ENCODE measurements at places on chromosomes 6 and 20.

- no peak for DNase-seq
Observed at GRCh38 chr20:41570557-41570956, 47.6 kb downstream of the CHD6 start.

GRCh38 chr20:44407402-44408184 lies 52.1 kb downstream of the HNF4A start:
- no peak for DNase-seq

- DNase-seq = no peak
Observed at GRCh38 chr20:21101932-21102575, 4.1 kb downstream of the LINC00237 start.

- no peak for DNase-seq
Observed at GRCh38 chr6:18265787-18266522, 1.6 kb upstream of the DEK start.

- DNase-seq = no peak
Observed at GRCh38 chr20:57617079-57617795, 3.0 kb downstream of the ZBP1 start.

DNA sequence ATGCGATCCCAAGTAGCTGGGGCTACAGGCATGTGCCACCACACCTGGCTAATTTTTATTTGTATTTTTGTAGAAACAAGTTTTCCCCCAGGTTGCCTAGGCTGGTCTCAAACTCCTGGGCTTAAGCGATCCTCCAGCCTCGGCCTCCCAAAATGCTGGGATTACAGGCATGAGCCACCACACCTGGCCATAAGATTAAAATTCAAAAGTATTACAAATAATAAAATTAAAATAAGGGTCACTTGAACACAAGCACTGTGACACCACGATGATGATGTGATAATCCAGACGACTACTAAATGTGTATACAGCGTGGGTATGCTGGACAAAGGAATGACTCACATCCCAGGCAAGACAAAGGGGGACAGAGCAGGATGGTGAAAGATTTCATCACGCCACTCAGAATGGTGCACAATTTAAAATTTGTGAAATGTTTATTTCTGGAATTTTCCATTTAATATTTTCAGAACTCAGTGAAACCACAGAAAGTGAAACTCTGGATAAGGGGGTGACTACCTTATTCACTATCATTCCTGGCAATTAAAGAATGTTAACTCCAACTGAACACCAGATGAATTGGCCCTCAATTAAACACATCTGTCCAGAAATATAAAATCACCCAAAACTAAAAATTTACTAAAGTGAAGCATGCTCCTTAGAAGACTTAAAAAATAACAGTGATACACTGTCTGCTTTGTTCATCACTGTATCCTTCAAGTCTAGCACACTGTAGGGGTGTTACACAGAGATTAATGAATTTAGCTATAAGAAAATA lies 13.1 kb downstream of the B4GALT5 start:
- peak; percentile 41 for DNase-seq

GRCh38 chr6:156279261-156279969 lies 497.8 kb upstream of the ARID1B start:
- DNase-seq = peak; percentile 93

GRCh38 chr6:16750566-16750965 lies 10.7 kb downstream of the ATXN1 start:
- no peak for DNase-seq

DNA sequence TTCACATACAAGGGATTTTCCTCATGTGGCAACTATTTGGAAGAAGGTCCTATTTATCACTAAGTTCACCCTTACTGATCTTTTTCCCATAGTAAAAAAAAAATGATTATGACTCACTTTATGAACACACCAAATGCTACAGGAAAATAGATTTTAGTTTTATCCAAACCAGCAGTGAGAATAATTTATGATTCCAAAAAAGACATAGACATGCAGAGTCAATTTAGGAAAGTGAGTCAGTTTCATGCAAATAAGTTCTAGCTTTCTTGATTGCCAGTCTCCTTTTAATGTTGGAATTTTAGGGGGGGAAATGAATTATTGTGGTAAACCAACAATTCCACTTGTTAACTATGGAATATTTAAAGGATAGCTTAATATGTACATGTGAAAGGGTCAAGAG lies 64.0 kb upstream of the RNF146 start:
- DNase-seq = no peak

DNA sequence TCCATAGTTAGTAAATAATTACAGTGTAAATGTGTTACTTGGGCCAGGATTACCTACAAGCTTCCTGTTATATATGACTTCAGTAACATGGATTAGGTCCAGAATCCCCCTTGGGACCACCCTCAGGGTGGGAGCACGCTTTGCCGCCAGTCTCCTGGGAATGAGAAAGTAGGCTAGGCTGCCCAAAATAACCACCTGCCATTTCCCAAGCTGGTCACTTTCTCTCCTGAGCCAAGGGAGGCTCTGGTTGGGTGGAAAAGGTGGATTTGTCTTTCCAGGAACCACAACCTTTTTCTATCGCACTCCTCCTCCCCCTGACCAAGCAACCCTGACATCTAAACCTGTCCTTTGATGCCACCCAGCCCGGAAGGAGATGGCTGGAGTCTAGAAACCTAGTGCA lies 9.6 kb upstream of the RIMS4 start:
- DNase-seq = no peak

DNA sequence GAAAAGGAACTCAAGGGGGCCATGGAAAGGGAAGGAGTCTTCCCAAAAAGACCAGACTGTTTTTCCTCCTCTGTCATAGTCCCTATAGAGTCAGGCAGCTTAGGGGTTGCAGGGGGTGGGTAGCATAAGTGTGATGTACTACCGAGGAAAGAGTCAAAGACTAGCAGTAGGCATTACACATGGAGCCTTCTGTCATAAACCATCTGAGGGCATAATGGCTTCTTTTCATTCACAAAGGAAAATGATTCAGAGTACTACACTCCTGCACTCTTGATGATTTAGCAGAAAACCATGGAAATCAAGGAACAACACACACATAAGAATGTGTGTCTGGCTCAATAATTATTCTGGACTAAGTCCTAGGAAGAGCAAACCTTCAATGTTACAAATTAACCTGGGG lies 14.9 kb downstream of the PLN start:
- DNase-seq = no peak

DNA sequence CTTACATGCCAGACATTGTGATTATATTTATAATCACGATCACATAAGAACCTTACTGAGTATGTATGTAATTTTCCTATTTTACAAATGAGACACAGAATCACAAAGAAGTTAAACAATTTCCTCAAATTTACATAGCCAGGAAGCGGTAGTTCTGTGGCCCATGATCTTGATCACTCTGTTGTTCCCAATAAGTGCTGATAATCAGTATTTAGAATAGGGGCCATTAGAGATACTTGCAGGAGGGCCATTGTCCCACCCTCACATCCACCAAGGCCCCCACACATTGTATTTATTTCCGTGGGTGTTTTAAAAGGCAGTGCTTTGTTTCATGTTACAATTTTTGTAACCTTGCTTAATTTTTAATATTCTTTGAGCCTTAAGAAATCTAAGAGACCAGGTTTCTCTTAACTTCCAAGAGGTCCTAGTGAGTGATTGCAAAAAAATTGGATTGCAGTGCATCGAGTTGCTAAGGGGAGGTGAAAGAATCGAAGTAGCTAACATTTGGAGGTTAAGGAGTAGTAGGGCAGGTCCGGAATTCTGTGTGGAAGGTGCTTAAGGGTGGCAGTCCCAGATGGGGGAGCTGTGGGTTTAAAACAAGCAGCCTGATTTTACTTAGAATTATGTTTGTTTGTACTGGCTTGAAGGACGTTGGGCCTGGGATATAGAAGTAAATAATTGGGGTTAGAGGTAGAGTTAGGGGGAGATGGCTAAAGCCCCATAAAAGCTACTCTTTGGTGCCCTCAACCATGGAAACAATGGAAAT lies 339.4 kb downstream of the CDKAL1 start:
- no peak for DNase-seq

DNA sequence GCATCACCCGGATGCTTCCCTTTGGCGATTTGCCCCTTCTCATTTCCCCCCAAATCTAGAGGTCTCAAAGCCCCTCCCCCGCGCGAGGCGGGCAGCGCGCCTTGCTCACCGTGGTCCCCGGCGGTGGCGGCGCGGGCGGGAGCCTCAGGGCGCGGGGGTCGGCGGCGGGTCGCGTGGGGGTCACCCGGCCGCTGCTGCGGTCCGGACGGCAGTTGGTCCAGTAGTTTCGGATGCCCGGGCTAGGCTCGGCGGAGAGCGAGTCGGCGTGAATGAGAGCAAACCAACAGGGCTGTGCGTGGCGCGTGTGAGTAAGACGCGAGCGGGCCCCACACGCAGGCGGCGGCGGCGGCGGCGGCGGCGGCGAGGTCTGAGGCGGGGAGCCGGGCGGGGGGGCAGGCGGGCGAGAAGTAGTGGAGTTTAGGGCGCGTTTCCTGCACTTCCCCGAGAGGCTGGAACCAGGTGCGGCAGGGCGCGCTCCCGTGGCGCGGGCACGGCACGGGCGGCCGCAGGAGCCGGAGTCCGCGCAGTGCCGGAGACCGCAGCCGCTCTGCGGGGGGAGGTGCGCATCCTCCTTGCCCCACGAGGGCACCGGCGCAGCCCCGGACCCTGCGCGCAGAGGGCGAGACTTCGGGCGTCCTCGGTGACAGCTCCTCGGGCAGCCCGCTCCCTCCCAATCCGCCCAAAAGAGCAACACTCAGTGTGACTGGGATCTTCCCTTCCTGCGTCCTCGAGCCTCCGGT lies 567 bp downstream of the HS3ST5 start:
- DNase-seq = peak; percentile 14

- DNase-seq = no peak
Observed at GRCh38 chr6:47034421-47034820, 7.7 kb downstream of the ADGRF1 start.

DNA sequence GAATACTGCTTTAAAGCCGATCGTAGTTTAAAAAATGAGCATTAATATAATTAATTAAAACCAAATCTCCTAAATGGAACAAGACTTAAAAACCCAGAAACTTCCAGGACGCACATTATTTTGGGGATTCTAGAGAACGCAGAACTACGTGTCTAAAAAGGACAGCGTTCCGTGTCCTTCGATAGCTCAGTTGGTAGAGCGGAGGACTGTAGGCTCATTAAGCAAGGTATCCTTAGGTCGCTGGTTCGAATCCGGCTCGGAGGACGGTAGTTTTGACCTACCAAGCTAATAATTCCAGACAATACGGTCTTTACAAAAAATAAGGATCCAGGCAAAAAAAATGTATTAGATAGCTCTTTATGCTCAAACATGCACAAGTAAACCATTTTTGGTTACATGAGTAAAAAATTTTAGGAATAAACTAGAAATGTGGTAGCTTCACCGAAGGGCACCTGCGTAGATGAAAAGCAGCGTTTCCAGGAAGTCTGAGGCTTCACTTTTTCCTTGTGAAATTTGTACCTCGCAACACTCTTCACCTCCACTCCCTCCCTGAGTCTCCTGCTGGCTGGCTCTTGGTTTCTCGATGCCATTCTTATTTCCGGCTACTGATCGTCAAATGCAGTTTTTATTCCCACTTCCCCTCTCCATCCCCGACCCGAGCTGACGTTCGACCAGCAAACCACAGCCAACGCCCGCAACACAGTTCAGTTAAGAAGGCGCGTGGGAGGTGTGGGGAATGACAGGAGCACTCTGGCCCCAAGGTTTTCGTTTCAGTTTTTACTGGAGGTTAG lies 19.6 kb upstream of the ABT1 start:
- DNase-seq = peak; percentile 78

DNA sequence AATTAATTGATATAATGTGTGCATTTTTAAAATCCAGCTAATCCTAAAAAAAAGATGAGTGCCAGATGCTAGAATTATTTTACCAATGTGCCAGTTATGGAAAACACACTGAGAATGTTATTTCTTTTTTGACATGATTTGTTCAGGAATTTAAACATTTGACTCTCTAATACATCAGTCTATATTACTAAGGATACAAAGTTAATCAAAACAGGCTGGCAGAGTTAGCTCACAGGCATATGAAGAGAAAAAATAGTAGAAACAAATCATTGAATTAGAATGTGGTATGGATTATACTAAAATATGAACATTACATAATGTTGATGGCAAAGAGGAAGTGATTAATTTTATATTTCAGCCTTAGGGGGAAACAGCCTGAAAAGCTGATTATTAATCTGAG lies 368.3 kb upstream of the GJE1 start:
- DNase-seq = no peak

DNA sequence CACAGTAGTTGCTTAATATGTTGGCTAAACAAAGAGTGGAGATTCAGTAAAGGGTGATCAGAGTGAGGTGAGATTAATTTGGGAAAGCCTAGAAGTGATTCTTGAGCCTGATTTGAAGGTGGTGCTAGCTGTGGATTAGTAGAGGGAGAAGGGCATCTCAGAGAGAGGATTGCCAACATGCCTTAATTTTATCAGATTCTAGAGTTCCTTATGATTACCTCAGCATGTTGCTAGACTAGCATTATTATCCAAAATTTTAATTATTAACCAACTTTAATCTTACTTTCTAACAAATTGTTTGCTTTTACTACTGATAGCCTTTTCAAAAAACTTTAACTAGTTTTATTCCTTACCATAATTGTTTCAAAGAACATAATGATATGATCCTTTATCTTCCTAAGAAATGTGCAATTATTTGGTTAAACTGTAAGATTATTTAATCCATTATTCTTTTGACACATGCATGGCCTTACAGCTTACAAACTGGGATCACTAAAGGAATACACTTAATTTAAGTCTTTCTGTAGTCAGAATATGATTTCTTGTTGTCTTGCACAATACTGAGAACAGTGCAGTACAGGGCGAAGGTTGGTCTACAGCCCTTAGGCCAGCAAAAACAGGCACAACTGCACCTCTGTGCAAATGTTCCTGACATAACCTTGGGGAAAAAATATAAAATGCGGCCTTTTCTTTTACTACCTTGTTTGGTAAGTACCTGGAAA lies 88.9 kb downstream of the SLC16A10 start:
- DNase-seq = no peak

GRCh38 chr6:117072781-117073180 lies 192.6 kb upstream of the VGLL2 start:
- no peak for DNase-seq

- DNase-seq = no peak
Observed at GRCh38 chr6:148244217-148244935, 98.3 kb upstream of the SASH1 start.

DNA sequence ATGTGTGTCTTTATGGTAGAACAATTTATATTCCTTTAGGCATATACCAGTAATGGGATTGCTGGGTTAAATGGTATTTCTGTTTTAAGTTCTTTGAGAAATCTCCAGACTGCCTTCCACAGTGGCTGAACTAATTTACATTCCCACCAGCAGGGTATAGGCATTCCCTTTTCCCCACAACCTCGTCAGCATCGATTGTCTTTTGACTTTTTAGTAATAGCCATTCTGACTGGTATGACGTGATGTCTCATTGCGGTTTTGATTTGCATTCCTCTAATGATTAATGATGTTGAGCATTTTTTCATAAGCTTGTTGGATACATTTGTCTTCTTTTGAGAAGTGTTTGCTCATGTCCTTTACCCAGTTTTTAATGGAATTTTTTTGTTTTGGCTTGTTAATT lies 5.3 kb upstream of the TASP1 start:
- no peak for DNase-seq

- no peak for DNase-seq
Observed at GRCh38 chr20:47493963-47494293, 7.8 kb upstream of the NCOA3 start.

GRCh38 chr6:3732345-3733141 lies 19.0 kb downstream of the PXDC1 start:
- peak; percentile 55 for DNase-seq

GRCh38 chr20:45337367-45338120 lies 10.7 kb downstream of the SDC4 start:
- DNase-seq = no peak

GRCh38 chr20:59439243-59439642 lies 138.8 kb downstream of the EDN3 start:
- no peak for DNase-seq

- DNase-seq = no peak
Observed at GRCh38 chr20:18705910-18706309, 107.7 kb upstream of the SCP2D1 start.

Measured in common myeloid progenitor, CD34-positive (primary cell).